ENCODE measurements at places on chromosomes 5 and 9.

GRCh38 chr5:181133610-181134231 lies 2.8 kb upstream of the OR2V1 start:
- no peak for DNase-seq

- peak; percentile 88 for DNase-seq
Measured at GRCh38 chr5:174311531-174312269, 266.2 kb downstream of the NSG2 start.

GRCh38 chr5:83562791-83563557 lies 91.4 kb downstream of the VCAN start:
- DNase-seq = no peak

DNA sequence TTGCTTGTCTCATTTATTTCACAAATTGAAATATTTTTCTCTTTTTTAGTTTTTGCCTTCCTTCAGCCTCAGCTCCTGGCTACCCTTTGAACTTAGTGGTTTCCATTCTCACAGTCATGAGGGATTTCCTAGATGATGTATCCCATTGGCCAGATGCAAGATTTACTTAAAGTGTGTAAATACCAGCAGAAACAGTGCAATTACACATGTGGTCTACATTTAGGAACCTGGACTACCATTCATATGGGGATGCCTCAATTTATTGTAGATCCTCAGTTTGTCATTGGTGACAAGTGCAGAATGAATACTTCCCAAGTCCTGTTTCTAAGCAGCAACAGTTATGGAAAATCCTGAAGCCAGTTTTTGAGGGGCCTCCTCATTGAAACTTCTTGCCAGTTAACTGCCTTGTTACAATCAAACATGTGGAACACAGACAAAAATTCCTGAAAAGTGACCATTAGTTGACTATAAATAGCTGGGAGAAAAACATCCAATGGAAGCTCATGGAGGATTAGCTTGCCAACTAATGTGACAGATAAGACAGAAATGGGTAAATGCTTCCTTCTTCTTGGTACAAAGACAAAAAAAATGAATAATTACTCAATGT lies 113.6 kb upstream of the FER start:
- DNase-seq = no peak

DNA sequence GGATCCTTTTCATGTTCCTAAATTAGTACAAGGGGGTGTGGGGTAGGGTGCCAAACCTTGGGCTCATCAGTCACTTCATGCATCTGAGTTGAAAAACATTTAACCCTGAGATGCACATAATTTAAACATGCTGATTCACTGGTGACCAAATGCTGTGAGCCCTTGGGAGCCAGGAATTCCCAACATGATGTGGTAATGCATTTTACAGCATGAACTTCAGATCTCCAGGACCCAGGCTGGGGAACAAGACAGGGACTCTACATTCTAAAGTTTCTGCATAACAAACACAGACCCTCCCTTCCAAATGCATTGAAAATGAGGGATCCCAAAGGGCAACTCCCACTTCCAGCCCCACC lies 322.2 kb downstream of the NDUFS4 start:
- no peak for DNase-seq

GRCh38 chr5:126357585-126358342 lies 65.4 kb upstream of the GRAMD2B start:
- no peak for DNase-seq

GRCh38 chr9:114396558-114397218 lies 8.9 kb upstream of the AKNA start:
- no peak for DNase-seq

GRCh38 chr5:32586276-32586599 lies 881 bp downstream of the SUB1 start:
- DNase-seq = no peak

GRCh38 chr9:28976684-28977083 lies 1403.4 kb upstream of the C9orf72 start:
- DNase-seq = no peak

All from kidney (tissue), 22 donors.